ENCODE measurements at places on chromosomes 6 and 20.

GRCh38 chr6:1445650-1446330 lies 56.4 kb downstream of the FOXF2 start:
- DNase-seq = no peak

GRCh38 chr20:2207770-2208097 lies 88.1 kb upstream of the TGM3 start:
- DNase-seq = no peak

DNA sequence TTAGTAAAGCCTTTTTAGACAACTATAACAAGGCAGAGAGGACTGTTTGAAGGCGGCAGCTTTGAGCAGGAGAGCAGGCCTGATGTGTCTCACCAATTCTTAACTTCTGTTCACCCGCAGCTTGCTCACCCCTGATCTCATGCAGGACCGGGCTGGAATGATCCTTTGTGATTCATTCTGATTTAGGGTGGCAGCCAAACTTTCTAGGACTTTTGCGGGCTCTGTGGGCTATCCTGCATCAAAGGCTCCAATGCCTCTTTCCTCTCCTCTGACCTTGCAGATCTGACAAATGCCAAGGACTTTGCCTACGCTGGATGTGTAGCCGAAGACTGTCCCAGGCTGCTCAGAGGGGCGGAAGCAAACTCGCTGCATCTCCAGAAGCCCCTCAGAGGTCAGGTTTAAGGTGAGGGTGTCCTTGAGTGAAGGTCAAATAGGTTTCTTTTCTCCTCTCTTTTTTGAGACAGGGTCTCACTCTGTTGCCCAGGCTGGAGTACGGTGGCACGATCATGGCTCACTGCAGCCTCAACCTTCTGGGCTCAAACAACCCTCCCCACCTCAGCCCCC lies 72.3 kb downstream of the VEGFA start:
- DNase-seq = no peak

- DNase-seq = peak; percentile 22
Observed at GRCh38 chr20:50837532-50838321, 42.9 kb downstream of the BCAS4 start.

DNA sequence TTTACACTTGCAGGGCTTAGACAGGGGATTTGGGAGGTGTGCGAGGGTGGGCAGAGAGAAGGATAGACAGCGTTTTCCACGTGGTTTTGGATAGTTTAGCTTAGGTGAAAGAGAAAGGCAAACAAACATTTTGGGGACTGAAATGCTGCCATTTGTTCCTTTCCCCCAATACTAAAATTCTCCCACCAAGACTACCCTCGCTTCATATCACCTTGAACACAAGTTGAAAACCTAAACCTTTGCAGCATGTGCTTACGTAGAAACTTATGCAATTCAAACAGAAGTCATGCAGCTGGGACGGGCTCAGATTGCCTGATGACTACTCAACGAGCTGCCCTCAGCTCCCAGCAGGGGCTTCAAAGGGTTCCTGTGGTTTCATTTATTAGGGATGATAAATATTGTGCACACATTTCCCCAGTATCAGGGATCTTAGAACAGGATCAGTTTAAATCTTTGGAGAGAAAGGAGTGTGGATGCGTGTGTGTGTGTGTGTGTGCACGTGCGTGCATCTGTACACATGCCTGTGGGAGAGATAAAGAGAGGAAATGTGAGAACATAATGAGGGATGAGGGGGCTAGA lies 77.3 kb downstream of the SLC22A23 start:
- no peak for DNase-seq

GRCh38 chr6:88458662-88459061 lies 292.5 kb upstream of the CNR1 start:
- DNase-seq = no peak

DNA sequence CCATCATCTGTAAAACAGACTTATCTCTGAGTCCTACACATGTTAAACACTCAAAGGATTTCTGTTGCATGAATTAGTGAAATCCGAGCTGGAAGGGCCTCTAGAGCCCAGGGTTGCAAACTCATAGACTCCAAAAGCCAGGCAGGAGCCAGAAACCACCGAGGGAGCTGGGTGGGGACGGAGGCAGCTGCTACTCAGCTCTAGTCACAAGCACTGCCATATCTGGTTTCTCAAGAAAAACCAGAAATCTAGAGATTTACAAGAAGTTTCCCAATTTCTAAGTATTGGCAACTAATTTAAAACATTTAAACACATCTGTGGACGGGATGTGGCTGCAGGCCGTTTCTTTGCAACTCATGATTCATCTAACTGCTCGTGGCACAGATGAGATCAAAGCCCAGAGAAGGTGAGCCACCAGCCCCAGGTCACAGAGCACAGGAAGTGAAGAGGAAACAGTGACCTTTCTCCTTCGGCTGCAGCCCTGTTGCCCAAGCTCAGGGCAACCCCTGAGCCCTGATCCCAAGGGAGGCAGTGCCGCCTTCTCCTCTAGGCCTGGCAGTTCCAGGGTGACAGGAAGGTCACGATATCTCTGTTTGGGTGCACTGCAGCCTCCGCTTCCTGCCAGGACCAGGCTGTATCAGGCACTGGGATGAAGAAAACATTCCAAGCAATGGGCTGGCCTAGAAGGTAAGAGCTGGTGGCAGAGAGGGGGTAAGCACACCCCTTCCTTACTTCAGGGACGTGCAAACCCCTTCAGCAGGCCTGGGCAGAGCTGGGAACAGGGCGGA lies 26.4 kb upstream of the PTGIS start:
- peak; percentile 67 for DNase-seq

GRCh38 chr6:20416567-20417345 lies 15.1 kb downstream of the E2F3 start:
- no peak for DNase-seq

- DNase-seq = no peak
Observed at GRCh38 chr6:549906-550305, 107.0 kb downstream of the HUS1B start.

DNA sequence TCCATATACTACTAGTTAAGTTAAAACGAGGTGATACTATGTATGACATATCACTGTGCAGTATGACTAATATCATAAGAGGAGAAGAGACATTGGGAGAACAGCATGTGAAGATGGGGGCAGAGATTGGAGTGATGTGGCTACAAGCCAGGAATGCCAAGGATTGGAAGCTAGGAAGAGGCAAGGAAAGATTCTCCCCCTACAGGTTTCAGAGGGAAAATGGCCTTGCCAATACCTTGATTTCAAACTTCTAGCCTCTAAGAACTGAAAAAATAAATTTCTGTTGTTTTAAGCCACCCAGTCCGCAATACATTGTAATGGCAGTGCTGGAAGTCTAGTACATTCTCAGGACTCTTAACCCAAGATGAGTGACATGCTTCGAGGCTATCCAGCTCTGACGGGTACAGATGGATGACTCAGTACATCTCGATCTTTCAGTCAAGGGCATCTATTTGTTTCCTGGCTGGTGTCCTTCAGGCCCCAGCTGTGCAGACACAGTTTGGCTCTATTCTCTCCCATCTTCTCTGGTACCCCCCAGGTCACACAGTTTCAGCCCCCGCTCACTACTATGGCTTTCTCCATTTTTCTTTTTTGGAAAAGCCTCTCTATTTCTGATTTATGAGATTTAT lies 55.5 kb upstream of the THEMIS start:
- no peak for DNase-seq

DNA sequence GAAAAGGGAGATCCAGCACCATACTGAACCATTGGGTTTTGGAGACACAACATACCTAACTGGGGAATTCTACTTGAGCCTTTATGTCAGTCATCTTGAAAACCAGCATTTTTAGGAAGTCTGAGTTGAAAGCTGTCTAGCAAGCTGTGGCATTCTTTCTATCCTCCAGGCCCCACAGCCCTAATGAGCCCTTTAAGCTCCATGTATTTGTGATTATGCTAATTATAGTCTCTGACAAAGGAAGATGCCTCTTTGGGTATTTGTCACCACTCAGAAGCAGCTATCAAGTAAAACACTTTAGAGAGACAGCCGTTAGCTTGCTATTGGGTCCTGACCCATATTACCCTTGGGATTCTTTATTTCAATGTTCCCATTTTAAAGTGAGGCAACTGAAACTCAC lies 159.5 kb upstream of the MANEA start:
- DNase-seq = no peak

DNA sequence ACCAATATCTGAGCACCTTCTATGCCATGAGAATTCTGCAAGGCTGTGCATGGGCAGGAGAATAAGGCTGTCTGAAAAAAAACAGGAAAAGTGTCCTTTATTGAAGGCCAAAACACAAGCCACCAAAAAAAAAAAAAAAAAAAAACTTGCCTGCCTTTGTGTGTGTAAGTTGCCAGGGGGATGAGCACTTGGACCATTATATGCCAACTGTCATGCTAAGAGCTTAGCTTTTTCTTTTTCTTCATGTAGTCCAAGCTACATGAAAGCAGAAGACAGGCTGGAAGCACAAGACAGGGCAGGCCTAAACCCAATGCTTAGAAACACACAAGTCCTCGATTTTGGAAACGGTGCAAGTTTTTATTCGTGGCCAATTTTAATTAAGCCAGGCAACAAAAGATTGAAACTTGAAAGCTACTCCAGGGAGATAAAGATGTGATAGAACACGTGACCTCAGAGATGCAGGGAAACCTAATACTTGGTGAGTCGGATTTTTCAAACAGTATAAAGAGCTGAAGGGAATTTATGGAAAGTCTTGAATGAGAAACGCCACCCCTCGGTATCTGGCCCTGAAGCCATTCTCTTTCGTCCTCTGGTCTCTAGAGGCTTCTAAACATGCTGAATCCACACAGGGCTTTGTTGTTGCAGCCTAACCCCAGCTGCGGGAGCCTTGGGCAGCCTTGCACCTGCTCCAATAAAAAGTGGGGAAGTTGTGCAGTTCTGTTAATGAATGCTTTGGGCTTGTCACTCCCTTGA lies 8.6 kb downstream of the BMP7 start:
- no peak for DNase-seq

DNA sequence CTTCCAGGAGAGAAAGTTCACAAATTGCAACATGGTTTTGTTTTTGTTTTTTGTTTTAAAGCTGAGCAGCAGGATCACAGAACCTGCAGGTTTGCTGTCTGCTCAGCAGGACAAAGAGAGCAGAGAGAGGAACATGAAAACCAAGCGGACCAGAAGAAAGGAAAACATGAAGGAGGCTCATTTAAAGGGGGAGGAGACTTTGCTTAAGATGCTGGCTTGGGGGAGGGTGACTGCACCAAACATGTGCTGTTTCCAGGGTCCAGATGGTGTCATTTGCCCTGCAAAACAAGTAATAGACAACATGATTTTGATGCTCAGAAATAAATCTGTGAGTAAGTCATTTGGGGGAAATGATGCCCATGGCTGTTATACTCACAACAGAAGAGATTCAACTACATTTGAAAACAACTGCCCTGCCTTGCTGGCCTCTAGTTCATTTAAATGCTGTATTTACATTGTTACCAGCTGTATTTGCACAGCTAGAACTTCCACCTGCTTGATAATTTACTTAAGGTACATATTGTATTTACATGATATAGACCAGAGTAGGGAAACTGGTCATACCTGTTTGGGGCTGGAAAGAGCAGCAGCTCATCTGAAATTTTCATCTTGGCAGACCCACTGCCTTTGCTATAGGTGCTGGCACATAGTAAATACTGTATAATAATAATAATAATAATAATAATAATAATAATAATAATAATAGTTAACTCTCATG lies 32.2 kb upstream of the CHD6 start:
- DNase-seq = no peak

GRCh38 chr6:165936096-165936495 lies 231.6 kb downstream of the TBXT start:
- no peak for DNase-seq

GRCh38 chr6:134740473-134741199 lies 209.3 kb downstream of the ALDH8A1 start:
- DNase-seq = no peak

- no peak for DNase-seq
Observed at GRCh38 chr20:41927189-41927588, 309.0 kb upstream of the CHD6 start.

GRCh38 chr6:26197933-26198721 lies 110.9 kb downstream of the HFE start:
- DNase-seq = peak; percentile 82

DNA sequence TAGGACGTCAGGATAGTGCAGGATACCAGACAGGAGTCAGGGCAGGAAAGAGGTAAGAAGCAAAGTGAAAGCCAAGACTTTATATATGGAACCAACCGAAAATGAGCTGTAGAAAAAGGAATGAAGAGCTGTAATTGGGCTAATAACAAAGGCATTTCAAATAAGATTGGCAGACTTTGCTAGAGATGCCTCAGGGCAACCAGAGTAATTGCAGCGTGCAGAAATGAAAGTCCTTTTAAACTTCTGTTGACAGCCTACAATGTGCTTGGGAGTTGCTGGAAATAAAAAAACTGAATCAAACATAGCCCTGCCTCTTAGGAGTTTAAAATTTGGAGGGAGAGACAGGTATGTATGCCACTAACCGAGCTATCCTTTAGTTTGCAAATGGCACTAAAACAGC lies 56.4 kb upstream of the NKX2-4 start:
- DNase-seq = no peak

GRCh38 chr20:41577129-41578009 lies 40.8 kb downstream of the CHD6 start:
- DNase-seq = no peak

DNA sequence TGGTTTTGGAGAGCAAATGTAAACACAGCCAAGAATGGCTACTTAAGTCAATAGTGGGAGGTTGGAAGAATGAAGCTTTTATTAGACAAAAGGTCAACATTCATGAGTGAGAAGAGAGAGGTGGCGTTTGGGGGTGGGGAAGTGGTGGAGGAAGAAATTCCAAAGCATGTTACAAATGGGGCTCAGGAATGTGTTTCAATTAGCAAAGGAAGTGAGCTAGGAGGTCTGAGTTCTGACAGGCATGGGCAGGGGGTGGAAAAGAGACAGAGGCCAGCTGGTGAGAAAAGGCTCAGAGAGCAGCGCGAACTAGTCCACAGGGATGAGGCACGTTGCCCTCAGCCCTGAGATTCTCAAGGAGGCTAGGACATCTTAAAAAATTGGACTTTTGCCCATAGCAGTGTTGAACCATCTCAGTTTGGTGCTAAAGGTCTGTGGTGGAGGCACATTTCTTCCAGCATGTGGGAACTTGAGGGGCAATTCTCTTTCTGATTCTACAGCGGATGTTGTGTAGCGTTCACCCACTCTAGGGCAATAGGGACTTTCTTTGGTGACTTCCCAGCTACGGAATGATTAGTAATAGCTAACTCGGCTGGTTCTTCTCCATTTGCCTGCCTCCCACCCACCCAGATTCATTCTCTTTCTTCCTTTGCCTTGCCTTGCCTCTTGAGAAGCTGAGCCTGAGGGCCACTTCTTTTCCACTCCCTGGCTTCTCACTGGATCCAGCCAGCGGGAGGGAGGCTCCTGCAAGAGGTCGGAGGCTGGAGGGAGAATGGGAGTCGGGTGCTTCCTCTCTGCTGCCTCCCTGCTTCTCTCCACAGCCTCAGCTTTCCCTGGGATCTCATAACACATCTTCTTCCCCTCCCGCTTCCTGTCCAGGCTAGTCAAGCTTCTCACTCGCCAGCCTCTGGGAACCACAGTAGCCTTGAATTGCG lies 45.1 kb upstream of the NEDD9 start:
- no peak for DNase-seq
